Erythroblast (primary cell): ENCODE measurements at places on chromosomes 3 and 15.

GRCh38 chr15:49229922-49230321 is 59.9 kb downstream of the GALK2 start:
- DNase-seq = no peak

DNA sequence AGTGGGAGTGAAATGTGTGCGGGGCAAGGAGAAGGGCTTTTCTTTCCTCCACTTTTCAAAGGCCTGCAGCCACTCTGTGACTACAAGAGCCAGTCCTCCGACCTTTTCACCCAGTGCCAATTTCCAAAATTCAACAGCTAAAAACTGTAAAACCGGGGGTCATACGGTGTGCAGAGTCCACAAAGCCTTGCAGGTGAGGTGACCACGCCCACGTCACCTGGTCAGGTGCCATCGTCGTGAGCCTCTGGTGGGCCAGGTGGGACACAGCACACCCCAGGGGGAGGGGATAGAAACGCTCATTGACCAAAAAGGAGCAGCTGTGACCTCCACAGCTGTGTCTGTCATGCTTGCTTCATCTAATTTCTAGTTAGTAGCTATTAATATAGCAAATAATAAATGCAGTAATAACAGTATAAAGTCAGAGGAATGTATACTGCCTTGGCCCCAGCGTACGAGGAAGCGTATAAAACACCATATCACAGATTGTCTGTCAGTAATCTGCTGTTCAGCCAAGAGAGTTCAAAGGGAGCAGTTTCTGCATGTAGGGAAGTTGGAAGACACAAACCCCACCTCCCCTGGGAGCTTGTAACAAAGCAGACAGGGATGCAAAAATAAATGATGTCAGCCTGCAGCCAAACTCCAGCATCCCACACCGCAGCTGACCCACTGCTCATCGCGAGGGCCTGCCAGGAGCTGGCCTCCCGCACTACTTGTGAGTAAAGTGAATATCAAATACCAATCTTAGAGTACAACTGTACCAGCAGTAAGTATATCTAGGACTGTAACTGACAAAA is 86.7 kb downstream of the VGLL4 start:
- DNase-seq = no peak

- no peak for DNase-seq
These were observed 4.8 kb downstream of the SACM1L start for GRCh38 chr3:45693941-45694521.

DNA sequence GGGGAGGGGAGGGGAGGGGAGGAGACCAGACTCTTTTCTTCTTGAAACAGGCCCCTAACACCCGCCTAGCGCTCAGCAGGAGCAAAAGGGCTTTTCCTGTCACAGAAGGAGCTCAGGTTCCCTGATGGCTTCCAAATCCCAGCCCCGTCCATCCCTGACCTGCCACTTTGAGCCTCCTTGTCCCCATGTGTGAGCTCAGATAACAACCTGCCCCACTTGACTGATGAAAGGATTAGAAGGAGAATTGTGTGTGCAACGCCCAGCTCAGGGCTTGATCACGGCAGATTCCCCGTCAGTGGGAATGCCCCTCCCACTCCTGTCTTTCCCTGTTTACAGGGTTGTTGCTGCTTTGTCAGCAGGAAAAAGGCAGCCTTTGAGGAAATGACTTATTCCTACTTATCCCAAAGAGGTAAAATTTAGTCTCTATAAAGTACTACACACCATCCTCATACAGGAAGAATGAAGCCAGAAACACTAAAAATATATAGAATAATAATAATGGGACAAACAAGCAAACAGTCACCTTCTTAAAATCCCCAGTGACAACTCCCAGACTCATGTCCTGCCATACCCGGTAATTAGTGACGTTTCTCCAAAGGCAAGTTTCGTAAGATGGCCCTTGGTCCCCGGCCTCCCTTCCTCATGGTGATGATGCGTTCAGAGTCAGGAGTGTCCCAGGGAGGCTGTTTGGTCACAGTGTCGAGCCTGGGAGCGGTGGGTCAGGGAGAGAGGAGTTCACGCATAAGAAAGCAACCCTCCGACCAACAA is 6.1 kb upstream of the LRRC15 start:
- no peak for DNase-seq

GRCh38 chr3:99357131-99357530 is 281.3 kb upstream of the COL8A1 start:
- no peak for DNase-seq
